ENCODE measurements at places on chromosomes 12 and 14.

DNA sequence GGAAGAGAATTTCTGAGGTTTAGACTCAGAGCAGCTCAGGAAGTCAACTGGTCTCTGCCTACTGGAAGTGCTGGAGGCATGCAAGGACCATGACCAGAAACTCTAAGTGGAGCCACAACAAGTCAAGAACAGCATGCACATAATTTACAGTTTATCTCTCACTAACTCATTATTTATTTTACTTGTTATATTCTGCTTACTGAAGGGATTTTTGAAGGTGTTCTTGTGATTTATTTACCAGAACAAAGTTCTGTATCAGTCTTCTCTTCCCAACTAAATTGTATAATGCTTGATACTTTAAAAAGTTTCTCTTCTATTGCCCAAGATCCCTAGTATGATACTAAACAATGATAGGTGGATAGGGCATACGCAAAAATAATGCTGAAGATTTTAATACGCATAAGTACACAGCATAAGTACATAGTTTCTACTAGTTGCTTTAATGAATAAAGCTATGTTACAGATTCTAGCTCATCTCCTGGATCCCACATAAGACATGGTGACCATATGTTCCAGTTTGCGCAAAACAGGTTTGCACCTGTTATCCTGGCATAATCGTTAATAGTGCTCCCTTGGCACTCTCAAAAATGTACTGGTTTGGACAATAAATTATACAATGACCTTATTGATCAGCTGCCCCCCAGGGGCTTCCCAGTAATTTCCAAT lies 11.6 kb upstream of the SPTB start:
- no peak overlapping the region for H3K27ac ChIP-seq
- no peaks in the 10 kb centered on the region for H3K27me3 ChIP-seq
- H3K4me1 ChIP-seq = no peaks in the 10 kb centered on the region
- H3K36me3 ChIP-seq = no peaks in the 10 kb centered on the region
- H3K4me3 ChIP-seq = no peak overlapping the region

DNA sequence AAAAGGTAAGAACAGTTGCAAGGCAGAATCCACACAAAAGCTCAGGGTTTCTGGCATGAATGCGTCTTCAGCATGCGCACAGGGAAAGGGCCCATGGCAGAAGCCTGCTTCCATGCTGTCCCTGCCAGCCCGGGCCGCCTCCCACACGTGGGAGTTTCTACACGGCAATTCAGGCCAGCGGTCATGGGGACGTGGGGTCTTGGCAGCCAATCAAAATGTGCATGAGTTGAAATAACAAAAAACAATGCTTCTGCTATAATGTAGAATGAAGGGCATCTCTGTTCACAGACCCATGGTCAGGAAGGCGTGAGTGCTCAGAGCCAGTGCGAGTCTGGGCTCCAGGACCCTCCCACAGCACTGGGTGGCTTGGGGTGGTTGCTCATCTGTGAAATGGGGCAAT lies 28.6 kb downstream of the AMN start:
- no peak overlapping the region for H3K4me3 ChIP-seq
- peaks cover 21% of the 10 kb centered on the region for H3K4me1 ChIP-seq
- peak; percentile 94 for DNase-seq
- no peaks in the 10 kb centered on the region for H3K36me3 ChIP-seq

DNA sequence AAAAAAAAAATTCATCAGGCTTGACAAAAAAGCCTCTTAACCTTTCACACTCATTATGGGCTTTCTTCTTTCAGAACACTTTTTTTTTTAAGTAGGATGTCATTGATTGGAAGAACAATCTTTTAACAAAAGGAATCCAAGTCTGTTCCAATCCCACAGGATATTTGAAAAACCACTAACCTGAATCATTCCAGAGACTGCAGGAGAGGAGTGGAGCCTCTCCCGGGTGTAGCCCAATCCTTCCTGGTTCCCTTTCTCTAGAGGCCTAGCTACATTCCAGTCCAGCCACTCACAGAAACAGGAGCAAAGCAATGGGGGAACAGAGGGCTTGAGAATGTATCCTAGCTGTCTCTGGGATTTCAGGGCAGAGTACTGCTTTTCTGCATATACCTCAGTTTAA lies 4.3 kb downstream of the MFAP5 start:
- no peaks in the 10 kb centered on the region for H3K4me1 ChIP-seq
- H3K36me3 ChIP-seq = no peaks in the 10 kb centered on the region
- no peaks in the 10 kb centered on the region for H3K27me3 ChIP-seq
- no peak overlapping the region for H3K4me3 ChIP-seq

GRCh38 chr12:32367381-32367780 lies 32.0 kb upstream of the FGD4 start:
- no peak overlapping the region for H3K27ac ChIP-seq
- H3K4me1 ChIP-seq = no peaks in the 10 kb centered on the region
- no peak for DNase-seq
- H3K36me3 ChIP-seq = no peaks in the 10 kb centered on the region
- H3K27me3 ChIP-seq = no peaks in the 10 kb centered on the region

DNA sequence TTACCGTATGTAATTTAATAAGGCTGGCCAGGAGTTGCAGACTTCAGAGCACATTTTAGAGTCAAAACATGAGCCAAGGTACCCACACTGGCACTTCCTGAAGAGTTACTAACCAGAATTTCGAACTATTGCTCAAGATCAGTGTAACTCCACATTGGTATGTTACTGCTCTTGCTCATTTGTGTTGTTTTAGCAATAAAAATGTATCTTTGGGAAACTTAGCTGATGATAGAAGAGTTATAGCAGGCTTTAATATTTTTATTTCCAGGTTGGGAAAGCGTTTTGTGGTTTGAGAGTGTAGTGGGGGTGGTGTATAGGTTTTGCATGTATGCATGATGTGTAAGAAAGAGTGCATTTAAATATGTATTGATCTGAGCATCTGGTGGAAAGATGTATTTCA lies 96.6 kb downstream of the SCN8A start:
- no peak overlapping the region for H3K4me3 ChIP-seq
- H3K27me3 ChIP-seq = no peaks in the 10 kb centered on the region
- DNase-seq = no peak
- H3K4me1 ChIP-seq = no peaks in the 10 kb centered on the region

DNA sequence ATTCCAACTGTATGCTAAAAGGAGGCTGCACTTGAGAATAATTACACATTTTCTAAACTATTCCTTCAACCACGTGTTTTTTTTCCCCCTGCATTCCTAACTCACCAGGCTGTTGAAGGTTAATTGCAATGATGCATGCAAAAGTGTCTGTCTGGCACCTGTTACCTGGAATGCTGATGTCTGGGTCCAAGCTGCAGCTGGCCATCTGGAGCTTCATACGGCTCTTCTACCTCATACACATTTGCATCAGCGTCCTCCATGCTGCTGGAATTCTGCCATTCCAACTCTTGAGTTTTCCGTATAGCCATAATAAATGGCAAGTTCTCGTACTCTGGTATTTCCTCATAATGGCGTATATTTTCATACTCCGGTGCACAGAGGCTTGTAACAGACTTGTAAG lies 8.6 kb downstream of the FGD6 start:
- peaks cover 16% of the 10 kb centered on the region for H3K4me1 ChIP-seq
- no peak for DNase-seq
- no peaks in the 10 kb centered on the region for H3K27me3 ChIP-seq
- H3K4me3 ChIP-seq = no peak overlapping the region
- H3K27ac ChIP-seq = no peak overlapping the region

DNA sequence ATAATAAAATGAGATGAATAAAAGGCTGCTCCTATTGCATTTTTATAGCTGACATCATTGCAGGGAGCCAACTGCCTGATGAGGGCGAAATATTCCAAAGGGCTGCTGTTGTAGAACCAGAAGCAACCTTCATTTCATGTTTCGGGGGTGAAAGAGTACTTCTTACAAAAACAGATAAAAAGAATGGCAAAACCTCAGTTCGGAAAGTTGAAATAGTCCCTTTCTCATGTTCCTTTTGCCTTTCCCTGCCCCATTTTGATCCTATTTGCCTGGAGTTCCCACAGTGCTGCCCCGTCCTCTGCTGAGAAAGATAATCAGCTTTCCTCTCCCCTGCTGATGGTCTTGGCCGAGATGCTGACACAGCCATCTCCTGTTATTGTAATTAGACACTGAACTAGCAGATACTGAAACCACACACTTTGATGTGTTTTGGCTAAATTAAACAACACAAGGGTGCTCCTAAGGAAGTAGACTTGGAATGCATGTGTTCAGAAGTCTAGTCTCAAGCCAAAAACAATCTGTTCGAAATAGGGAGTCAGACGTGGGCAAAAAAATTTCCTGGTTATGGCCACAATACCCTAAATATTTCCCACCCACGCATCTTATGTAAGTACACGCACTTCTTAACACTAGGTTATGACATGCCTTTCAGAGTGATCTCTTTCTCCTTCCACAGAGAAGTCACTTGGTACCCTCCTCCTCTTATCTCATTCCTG lies 117.2 kb downstream of the PPM1H start:
- no peaks in the 10 kb centered on the region for H3K36me3 ChIP-seq
- DNase-seq = peak; percentile 30
- no peak overlapping the region for H3K27ac ChIP-seq
- no peaks in the 10 kb centered on the region for H3K27me3 ChIP-seq
- H3K4me1 ChIP-seq = no peaks in the 10 kb centered on the region
- no peak overlapping the region for H3K4me3 ChIP-seq

DNA sequence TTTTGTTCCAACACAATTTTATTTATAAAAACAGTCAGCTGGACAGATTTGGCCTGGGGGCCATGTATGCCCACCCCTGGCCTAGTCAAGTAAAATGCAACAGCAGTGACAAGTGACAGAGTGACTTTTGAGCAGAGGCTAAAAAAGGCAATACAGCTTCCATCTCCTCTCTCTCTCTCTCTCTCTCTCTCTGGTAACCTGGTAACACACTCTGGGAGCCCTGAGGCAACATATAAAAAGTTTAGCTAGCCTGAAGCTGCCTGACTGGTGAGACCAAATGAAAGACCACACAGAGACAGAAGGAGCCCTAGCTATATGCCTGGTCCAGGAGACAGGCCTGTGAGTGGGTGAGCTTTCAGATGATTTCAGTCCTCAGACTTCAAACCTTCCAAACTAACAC lies 105.4 kb downstream of the DENND5B start:
- DNase-seq = no peak
- H3K27me3 ChIP-seq = no peaks in the 10 kb centered on the region
- no peaks in the 10 kb centered on the region for H3K36me3 ChIP-seq
- H3K4me3 ChIP-seq = no peak overlapping the region
- H3K4me1 ChIP-seq = no peaks in the 10 kb centered on the region
- H3K27ac ChIP-seq = no peak overlapping the region

- H3K36me3 ChIP-seq = no peaks in the 10 kb centered on the region
- no peak for DNase-seq
- no peak overlapping the region for H3K4me3 ChIP-seq
- no peak overlapping the region for H3K27ac ChIP-seq
- no peaks in the 10 kb centered on the region for H3K27me3 ChIP-seq
- H3K4me1 ChIP-seq = no peaks in the 10 kb centered on the region
These were observed 55.7 kb upstream of the ABCD2 start for GRCh38 chr12:39675263-39675662.

DNA sequence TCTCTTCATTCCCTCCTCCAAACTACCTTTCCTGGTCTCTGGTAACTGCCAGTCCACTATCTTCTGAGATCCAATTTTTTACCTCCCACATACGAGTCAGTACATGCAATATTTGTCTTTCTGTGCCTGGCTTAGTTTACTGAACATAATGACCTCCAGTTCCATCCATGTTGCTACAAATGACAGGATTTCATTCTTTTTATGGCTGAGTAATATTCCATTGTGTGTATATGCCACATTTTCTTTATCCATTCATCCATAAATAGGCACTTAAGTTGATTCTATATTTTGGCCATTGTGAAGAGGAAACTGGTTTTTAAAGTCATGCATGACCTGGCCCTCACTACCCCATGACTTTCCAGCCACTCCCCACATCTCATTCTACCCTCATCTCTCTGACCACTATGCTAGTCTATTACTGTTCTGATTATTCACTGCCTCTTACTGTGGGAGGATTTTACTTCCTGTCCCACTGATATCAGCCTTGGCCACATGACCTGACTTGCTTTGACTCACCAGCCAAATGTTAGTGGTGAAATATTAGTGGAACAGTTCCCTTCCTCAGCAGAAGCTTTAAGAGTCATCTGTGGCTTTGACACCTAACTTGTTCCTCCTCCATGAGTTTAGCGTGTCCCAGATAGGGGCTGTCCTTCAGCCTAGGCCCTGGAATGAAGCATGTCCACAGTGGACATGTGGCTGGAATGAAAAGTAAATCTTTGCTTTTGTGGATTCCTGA lies 52.2 kb downstream of the GOLGA5 start:
- H3K27ac ChIP-seq = no peak overlapping the region
- H3K4me1 ChIP-seq = no peaks in the 10 kb centered on the region
- H3K4me3 ChIP-seq = no peak overlapping the region
- no peak for DNase-seq
- no peaks in the 10 kb centered on the region for H3K27me3 ChIP-seq
- H3K36me3 ChIP-seq = no peaks in the 10 kb centered on the region

- H3K27me3 ChIP-seq = no peaks in the 10 kb centered on the region
- H3K36me3 ChIP-seq = no peaks in the 10 kb centered on the region
- no peak overlapping the region for H3K4me3 ChIP-seq
These were observed 8.1 kb downstream of the PTPN6 start for GRCh38 chr12:6959058-6959804.

DNA sequence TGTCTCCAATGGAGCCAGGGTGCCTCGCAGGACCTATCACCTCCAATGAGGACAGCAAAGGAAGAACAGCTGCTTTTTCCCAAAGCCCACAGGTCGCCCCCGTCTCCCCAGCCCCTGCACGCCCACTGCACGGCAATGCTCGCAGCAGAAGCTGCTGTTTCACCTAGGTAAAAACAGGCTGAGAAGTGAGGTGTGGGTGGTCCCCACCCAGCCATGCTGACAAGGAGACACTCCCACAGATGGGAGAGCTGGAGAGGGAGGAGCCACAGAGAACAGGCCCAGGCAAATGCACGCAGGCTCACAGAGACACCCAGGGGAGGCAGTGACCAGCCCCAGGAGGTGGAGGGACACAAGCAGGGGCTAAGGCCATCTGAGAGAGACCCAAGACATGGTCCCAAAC lies 10.4 kb downstream of the CFAP73 start:
- H3K36me3 ChIP-seq = no peaks in the 10 kb centered on the region
- H3K27ac ChIP-seq = no peak overlapping the region
- DNase-seq = no peak
- peaks cover 6% of the 10 kb centered on the region for H3K4me1 ChIP-seq
- H3K27me3 ChIP-seq = no peaks in the 10 kb centered on the region

GRCh38 chr14:68164711-68165113 lies 345.1 kb downstream of the RAD51B start:
- H3K27me3 ChIP-seq = no peaks in the 10 kb centered on the region
- peak overlapping the region; percentile 57 for H3K27ac ChIP-seq
- DNase-seq = no peak
- H3K4me1 ChIP-seq = peaks cover 7% of the 10 kb centered on the region

GRCh38 chr14:26856876-26857518 lies 259.2 kb upstream of the NOVA1 start:
- no peaks in the 10 kb centered on the region for H3K36me3 ChIP-seq
- DNase-seq = no peak
- no peaks in the 10 kb centered on the region for H3K27me3 ChIP-seq
- no peak overlapping the region for H3K27ac ChIP-seq
- no peaks in the 10 kb centered on the region for H3K4me1 ChIP-seq

DNA sequence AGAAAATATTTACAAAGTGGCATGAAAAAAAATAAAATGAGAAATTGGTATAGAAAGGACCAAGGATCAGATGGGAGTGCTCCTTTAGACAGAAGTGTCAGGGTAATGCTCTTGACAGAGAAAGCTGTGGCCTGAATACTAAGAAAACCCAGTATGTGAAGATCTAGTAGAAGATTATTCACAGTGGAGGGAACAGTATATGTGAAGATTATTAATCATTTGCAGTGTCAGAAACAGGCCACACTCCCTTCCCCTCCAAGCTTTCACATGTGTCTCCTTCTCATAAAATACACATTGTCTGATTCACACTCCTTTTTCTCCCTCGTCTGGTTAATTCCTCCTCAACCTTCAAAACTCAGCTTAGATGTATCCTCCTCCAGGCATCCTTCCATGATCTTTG lies 41.3 kb downstream of the CAPS2 start:
- DNase-seq = no peak
- no peak overlapping the region for H3K4me3 ChIP-seq
- H3K27ac ChIP-seq = no peak overlapping the region
- H3K36me3 ChIP-seq = no peaks in the 10 kb centered on the region
- H3K4me1 ChIP-seq = no peaks in the 10 kb centered on the region
- no peaks in the 10 kb centered on the region for H3K27me3 ChIP-seq
